ENCODE measurements at places on chromosomes 4 and X.

DNA sequence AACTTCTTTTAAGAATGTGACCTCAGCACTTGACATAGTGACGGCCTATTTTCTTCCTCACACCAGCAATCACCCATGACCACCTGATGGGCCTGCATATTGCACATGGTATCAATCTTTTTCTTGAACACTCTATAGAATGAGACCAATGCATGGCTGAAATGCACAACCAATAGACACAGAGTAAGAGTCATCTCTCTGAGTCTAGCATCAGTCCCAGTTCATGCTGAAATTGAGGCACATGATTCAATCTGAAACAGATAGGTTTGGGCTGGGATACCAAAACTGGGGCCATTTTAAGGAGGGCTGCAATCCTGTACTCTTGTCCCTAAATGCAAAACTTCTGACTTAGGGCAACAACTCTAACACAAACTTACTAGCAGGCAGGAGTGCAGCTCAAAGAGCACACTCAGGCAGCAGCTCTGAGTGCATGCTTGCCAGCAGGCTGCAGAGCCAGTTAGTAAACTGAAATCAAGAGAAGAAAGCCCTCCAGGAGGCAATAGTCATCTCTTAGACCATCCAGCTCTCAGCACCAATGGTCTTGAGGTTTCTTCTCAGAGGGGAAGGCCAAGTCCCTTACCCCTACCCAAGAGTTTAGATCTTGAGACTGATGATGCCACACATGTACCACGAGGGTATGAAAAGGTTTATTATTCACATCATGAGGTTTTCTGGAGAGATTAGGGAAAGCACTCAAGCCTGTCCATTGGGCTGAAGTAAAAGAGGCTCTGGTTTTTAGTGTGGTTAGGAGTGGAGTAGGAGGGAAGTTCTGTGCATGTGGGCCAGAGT is 24.7 kb upstream of the GPR101 start:
- no peak for DNase-seq

DNA sequence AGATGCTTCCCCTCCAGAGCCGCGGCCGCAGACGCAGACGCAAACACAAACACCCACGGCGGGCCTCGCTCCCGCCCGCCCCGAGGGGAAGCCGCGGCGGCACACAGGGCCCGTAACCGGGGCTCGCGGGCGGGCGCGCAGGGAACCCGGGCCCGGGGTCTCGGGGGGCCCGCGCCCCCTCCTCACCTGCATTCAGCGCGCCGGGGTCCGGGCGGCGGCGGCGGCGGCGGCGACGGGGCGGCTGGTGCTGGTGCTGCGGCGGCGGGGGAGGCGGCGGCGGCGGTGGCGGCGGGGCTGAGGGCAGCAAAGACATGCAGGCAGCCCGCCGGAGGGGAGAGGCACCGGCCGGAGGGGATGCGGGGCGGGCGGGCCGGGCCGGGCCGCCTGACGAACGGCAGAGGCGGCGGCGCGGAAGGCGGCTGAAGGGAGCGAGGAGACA is 255 bp upstream of the CNOT6L start:
- no peak for DNase-seq

DNA sequence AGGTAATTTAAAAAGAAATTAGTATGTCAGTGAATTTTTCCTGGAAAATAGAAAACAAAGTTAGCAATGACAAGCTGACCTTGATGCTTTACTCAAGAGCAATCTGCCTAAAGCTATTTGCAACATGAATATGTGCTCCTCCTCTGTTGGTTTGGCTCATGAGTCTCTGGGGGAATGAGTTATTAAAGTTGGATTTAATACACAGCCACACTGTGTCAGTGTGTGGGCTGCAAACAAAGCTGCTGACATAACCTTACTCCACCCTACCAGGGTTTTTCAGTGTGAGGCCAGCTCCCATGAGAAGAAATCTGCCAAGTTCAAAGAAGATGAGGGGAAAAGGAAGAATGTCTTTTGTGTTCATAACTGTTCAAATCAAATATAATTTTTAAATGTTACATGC is 280.5 kb downstream of the TLL1 start:
- no peak for DNase-seq

DNA sequence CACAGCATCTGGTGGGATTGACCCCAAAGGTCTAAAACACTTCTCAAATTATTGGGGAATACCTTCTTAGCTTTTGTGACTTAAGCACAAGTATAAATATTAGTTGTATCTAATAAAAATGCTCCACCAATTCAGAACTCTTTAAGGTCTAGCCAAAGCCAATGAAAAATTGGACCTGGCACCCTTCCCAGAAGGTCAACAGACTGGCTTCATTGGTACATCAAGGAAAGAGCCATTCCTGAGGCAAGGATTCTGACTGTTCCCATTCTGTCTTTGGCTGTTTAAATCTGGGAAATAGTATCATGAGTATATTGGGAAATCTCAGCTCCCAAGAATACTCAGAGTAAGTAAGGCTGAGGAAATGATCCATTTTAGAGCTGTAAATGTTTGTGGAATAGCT is 153.0 kb upstream of the TRPC5 start:
- peak; percentile 72 for DNase-seq

DNA sequence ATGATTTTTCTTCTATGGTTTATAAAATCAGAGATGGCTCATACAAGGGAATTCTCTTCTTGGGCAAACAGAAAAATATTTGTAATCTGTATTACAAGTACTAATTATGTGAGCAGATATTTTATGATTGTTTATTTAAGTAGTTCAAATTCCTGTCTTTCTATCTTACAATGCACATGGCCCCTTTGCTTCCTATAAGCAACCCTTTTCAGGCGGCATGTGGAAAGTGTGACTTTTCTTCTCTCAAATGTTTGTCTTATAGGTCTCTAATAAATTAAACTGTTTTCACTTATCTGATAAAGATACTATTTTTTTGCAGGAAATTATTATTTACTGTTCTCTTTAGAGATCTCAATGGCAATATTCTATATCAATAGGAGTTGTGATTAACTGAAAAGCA is 259.3 kb upstream of the MAGEB18 start:
- DNase-seq = no peak

DNA sequence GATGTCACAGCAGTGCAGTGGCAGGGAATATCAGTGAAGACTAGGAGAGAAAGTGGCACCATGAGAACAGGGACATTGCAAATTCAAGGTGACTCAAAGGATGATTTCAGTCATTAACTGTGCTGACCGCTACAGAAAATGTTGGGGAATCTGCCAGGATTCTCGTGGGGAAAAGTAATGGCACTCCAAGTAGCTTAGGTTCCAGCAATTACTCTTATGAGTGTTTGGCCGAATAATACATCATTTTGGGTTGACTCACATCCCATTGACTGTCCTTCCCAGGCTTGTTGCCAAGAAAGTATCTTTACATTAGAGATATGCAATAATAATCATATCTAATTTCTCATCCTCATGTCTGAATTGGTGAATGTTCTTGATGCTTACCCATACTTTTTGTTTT is 1411.1 kb upstream of the PCDH7 start:
- no peak for DNase-seq

- DNase-seq = no peak
Measured at GRCh38 chr4:148735432-148736155, 293.4 kb upstream of the NR3C2 start.

- no peak for DNase-seq
Measured at GRCh38 chr4:52643785-52644244, 15.3 kb downstream of the USP46 start.

DNA sequence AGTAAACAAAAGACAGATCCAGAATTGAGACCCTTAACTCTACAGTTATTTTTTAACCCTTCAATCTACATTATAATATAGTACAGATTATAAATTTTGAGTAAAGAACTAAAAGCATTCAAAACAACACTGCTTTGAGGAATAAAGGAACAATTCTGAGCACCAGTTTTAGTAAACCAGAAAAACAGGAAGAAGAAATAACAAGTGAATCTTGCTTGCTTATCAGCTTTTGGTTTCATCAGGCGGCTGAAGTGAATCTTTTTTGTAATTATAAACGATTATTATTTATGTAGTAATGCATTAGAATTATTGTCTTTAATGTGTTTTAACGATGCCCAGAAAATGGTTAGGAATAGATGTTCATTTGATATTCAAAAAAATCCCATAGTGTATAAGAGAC is 305.4 kb downstream of the ARAP2 start:
- DNase-seq = no peak

- no peak for DNase-seq
Measured at GRCh38 chr4:88646528-88647280, 50.9 kb downstream of the NAP1L5 start.

DNA sequence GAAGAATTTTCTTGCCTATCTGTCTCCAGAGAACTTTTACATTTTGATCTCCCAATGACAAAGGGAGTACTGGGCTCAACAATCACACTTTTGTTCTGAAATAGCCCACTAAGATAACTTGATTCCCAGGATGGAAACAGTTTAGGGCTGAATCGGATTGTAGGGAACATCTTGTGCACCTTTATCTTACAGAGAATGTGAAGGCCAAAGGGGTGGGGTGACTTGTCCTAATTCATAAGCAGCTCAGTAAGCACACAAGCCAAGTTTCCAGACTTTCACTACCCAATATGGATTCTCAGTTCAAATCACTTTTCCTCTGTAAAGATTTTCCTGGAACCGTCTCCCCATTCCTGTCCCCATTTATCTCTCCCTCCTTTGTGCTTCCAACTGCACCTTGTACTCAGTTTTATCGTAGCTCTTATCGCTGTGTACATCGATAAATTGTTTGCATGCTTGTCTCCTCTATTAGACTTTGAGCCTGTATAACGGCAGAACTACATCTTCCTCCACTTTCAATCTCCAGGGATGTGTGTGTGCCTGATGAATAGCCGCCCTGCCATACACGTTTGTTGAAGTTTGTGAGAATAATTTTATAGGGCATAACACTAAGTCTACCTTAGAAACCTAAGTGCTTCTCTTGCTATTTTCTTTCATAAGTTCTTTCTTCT is 77.4 kb downstream of the MBNL3 start:
- no peak for DNase-seq

DNA sequence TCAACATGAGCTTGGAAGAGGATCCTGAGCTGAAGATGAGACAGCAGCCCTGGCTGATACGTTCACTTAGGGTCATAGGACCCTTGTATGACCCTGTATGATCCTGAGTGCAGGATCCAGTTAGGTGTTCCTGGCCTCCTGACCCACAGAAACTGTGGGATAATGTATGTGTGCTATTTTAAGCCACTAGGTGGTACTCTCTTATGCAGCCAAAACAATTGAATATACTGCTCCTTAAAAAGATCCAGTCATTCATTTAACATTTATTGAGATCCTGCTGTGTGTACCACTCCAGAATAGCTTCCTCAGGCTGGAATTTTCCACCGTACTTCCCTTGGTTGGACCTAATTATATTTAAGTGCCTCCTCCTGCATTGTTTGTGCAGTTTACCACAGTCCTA is 167.1 kb downstream of the AMELX start:
- no peak for DNase-seq

DNA sequence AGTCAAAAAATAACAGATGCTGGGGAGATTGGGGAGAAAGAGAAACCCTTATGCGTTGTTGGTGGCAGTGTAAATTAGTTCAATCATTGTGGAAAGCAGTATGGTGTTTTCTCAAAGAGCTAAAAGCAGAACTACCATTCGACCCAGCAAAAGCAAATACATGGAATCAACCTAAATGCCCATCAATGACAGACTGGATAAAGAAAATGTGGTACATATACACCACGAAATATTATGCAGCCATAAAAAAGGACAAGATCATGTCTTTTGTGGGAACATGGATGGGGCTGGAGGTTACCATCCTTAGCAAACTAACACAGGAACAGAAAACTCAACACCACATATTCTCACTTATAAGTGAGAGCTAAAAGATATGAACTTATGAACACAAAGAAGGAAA is 188.9 kb downstream of the CAMK2D start:
- no peak for DNase-seq

Data from prostate gland (tissue), 2 donors.